WERI-Rb-1 (cell line): ENCODE measurements at places on chromosomes 7 and 10.

DNA sequence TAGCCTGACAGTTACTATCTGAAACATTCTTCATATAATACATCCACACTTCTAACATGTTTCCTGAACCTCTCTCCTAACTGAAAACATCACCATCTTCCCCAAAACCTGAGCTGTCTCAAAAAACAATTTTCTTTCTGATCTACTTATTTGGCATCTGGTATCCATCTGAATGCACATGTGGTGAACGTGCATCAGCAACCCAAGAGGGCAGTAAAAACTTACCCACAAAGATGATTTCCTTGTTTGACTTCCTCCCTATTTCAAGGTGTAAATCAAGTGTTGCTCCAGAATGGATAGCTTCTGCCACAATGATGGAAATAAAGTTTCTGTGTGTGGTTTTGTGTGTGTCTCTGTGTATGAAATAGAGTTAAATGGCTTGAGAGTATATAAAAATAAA is 500.4 kb downstream of the MAGI2 start:
- DNase-seq: no peak

GRCh38 chr10:78937800-78938694 is 130.7 kb upstream of the ZMIZ1 start:
- no peak for DNase-seq

DNA sequence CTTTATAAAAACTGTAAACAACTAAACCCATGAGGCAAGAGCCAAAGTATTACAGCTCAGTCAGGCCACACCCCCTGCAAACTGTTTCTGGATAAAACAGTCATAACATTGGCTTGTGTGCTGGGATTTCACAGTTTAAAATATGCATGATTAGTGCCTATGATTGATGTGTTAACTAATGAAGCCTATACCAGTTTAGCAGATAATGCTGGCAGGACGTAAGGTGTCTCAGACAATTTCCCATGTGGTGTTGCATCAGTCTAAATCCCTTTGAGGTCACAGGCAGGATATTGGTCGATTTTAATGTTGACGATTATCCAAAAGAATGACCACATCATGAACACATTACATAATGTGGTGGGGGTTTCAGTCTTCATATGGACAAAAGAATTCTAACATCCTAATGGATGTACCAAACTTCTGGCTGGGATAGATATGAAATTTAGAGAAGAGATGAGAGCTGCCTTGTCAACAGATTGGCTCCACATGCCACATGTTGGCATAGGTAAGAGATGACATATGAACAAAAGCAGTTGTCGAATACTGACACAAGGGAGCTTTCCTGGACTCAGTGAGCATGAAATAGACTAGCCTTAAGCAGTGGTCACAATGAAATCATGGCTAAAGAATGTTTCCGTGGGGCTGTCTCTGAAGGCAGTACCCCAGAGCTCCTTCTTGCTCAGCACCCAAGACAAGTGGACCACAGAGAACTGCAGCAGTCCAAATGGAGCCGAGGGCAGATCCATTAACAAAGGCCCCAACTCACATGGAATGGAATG is 445.6 kb downstream of the GFRA1 start:
- no peak for DNase-seq

DNA sequence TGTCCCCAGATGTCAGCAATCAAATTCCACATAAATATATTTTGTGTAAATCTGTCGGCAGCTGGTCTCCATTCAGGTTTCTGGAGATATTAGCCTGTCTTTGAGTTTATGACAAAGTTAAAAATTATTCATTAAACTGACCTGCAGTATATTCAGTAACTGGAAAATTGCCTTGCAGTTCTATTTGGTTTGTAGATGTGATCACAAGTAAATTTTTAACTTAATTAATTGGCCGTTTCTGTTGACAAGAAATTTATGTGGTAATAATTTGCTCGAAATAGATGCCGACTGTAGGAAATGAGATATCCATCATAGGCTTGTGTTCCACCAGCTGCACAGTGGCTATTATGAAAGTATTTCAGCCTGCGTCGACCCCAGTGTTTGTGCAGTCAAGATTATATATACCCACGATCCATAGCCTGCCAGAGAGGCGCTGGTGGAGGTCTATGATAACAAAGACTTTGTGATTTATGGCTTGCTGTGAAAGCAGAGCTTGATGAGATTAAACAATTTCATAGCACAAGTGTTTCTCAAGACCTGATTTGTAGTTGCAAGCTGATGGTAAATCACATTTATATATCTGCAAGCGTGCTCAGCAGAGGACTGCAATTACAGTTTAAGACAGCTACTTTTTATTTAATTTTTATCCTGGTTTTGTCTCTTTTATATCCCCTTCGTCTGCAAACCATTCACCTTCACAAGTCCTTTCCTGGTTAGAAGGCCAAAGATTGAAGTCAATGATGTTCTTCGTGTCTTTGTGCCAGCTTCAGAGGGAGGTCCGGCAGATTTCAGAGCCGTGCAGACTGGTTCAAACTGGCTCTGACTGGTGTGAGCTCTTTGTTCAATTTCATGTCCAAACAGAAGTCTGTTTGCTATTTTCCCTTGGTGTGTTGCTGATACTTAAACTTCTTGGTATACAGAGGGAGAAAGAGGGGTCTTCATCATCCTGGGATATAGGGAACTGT is 850.9 kb downstream of the LRMDA start:
- DNase-seq: no peak

DNA sequence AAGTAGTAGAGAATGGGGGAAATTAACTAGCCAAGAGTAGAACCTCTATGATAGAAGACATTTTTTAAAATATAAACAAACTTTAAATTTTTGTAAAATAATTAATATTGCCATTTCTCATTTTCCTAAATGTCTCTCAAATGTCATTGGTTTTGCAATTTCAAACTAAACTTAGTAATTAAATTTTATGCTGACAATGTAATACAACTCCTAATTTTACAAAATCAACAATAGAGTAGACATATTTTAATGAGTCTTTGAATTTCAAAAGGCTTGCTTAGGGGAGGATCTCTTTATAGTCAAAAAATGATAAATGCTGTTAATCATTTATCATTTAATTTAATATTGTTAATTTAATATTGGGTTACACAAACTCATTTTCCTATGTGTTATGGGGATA is 81.8 kb downstream of the ZWINT start:
- no peak for DNase-seq

DNA sequence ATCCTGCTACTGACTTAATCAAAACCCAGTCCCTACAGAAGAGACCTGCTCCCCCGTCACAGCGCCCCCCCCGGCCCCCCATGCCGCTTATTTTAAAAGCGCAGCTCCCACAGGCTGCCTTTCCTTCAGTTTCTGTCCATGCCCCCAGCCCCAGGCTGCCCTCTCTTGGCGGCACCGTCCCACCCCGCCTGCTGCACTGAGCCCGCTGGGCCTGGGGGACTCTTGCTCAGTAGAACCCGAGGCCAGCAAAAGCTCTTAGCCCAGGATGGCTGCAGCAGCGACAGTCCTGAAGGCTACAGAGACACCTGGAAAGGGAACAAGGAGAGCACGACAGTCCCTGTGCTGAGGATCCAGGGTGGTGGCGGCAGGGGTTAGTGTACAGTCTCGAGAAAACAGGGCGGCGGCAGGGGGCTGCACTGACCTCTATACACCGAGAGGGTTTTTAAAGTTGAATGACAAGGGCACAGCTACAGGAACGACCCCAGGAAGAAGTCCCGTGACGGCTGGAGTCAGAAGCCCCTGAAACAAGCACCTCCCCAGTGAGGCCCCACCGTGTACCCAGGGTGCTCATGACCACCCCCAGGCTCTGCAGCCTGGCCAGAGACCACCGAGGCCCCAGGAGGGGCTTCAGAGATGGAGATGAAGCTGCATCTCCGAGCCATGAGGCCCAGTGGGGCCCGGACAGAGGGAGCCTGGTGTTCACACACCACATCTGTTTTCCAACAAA is 54.4 kb downstream of the ZRANB1 start:
- DNase-seq: no peak

GRCh38 chr10:70803775-70804420 is 11.8 kb upstream of the SGPL1 start:
- no peak for DNase-seq

GRCh38 chr7:158910254-158911053 is 54.1 kb downstream of the DYNC2I1 start:
- no peak for DNase-seq

DNA sequence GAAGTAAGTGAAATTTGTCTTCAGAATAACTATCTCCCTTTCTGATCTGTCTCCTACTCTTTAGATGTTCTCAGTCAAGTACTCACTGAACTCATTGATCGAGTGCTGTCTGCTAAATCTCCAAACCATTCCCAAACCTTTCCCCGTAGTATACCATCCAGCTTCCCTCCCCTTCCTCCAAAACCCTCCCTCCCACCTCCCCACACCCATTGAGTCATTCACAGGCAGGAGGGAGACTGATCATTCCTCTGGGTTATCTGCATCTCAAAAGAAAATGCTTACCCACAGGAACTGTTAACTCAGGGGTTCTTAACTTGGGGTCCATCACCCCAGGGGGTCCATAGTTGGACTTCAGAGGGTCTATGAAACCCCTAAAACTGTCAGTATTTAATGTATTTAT is 37.4 kb downstream of the GOT1 start:
- no peak for DNase-seq

DNA sequence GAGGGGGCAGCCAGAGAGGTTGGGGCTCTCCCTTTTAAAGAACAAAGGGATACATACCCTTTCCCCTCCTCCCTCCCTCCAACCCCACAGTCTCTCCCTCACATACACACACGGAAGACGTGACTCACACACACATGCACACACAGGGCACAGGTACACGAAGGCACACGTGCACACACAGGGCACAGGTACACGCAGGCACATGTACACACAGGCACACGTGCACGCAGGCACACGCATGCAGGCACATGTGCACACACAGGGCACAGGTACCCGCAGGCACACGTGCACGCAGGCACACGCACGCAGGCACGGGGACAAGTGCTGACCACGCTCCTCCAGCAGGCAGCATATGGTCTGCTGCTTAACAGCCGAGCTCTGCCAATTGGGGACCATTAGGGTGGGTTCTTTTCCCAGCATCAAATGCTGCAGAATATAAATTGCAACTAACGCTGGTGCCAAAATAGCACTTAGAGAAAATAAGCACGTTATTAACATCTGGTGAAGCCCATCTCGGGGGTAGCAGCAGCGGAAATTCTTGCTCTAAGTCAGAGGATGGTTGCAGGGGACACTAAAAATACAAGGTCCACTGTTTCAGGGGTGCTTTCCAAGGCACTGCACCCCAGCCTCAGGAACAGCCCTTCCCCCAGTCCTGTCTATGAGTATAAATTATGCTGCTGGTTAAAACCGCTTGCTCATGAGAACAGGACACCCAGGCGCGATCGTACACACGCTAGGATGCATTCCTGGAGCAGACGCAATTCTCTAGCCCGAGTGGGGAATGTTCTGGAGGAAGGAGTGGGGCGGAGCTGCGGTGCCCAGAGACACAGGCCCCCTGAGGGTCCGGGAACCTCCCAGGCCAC is 55.2 kb upstream of the TNRC18 start:
- DNase-seq: peak; percentile 42

DNA sequence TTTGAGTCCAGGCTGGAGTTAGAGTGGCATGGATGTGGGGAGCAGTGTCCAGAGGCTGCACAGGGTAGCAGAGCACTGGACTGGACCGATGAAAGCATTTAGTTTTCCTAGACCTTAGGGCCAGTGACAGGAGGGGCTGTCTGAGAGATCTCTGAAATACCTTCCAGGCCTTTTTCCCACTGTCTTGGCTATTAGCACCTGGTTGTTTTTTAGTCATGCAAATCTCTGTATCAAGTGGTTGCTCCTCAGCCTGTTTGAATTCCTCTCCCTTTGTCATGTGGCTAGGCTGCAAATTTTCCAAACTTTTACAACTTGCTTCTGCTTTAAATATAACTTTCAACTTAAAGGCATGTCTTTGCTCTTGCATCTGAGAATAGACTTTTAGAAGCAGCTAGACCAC is 504.3 kb upstream of the VSTM2A start:
- DNase-seq: no peak

GRCh38 chr7:55056577-55057480 is 38.0 kb downstream of the EGFR start:
- DNase-seq: no peak

- DNase-seq: no peak
Measured at GRCh38 chr7:27164367-27165088, 809 bp downstream of the HOXA9 start.

GRCh38 chr7:71987200-71987767 is 424.9 kb downstream of the CALN1 start:
- DNase-seq: no peak

GRCh38 chr10:94042001-94042833 is 48.5 kb downstream of the PLCE1 start:
- DNase-seq: no peak

- no peak for DNase-seq
Measured at GRCh38 chr7:92460109-92460508, 12.8 kb downstream of the GATAD1 start.

DNA sequence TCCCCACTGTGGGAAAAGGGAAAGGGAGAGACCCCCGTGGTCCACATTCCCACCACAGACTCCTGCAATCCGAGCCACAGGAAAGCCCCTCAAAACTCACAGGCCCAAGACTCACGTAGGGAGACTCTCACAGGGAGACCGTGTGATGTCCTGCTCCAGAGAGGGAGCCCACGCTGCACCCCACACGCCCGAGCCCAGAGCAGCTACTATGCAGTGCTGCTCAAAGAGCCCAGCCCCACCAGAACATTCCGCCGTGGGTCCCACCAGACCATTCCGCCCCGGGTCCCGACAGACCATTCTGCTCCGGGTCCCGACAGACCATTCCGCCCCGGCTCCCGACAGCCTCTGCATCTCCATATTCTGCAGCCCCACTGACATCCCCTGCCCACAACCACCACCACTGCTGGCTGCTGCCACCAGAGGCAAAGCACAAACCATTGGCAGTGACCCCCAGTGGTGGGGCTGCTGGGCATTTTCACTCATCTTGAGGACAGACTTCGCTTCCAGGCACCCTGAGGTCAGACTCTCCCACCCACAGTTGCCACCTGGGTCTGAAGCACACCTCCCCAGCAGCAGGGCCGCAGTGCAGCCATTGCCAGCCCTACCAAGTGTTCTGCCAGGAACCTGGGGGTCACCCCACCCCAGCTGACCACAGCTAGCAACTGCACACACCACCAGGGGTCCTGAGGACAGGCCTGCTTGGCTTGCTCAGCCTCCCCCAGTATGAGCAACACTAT is 625.4 kb upstream of the FOXK1 start:
- no peak for DNase-seq

DNA sequence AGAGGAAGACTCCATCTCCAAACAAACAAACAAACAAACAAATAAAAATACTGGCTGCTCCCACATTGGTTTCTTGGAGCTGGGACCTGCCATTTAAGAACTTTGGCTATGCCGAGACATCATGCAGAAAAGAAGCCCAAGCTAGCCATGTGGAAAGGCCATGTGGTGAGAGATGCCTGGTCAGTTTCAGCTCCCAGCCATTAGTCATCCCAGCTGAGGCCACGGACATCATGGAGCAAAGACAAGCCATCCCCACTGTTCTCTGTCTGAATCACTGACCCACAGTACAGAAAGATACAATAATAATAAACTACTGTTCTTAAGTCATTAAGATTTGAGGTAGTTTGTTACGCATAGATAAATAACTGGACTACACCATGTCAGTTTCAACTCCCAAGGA is 70.0 kb upstream of the PCBD1 start:
- no peak for DNase-seq
